ENCODE measurements at places on chromosomes 4 and X.

GRCh38 chrX:133171962-133172708, 46.0 kb downstream of the TFDP3 start:
- no peak for DNase-seq

GRCh38 chrX:109283870-109284269, 198.0 kb downstream of the GUCY2F start:
- no peak for DNase-seq

DNA sequence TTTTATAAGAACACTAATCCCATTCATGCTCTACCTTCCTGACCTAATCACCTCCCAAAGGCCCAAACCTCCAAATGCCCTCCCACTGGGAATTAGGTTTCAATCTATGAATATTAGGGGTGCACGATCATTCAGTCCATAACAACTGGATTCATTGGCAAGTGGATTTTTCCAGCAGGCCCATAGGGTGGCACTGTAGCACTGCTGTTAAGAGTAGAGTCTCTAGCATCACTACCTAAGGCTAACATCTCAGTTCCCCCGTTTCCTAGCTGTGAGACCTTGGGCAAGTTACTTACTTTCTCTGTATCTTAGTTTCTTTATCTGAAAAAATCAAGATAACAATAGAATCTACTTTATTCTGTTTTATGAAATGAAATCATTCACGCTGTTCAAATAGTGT, 315.8 kb downstream of the STIM2 start:
- DNase-seq = no peak

DNA sequence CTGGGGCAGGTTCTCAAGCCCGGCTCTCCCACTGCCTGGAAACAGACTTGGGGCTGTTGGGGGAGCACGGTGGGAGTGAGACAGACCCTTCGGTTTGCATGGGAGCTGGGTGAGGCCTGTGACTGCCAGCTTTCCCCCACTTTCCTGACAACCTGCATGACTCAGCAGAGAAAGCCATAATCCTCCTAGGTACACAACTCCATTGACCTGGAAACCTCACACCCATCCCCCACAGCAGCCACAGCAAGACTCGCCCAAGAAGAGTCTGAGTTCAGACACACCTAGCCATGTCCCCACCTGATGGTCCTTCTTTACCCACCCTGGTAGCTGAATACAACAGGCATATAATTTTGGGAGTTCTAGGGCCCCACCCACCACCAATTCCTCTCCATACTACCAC, 57.6 kb upstream of the UBQLN2 start:
- DNase-seq = no peak

DNA sequence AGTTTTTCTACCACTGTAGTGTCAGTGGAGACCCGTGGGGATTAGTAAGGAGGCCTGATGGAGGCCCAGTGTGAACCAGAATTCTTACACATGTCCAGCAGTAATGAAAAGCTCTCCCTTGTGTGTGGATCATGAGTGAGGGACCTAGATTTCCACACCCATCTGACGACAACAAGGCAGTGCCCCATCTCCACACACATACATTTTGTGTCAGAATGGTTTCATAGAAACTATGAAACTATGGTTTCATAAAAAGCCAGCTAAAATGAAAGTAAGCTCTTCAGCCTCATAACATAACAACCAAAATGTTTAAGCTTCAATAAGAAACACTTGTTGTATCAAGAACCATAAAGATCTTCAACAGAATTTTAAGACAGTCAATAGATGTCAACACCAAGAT, 884.5 kb upstream of the ADGRL3 start:
- DNase-seq = no peak

DNA sequence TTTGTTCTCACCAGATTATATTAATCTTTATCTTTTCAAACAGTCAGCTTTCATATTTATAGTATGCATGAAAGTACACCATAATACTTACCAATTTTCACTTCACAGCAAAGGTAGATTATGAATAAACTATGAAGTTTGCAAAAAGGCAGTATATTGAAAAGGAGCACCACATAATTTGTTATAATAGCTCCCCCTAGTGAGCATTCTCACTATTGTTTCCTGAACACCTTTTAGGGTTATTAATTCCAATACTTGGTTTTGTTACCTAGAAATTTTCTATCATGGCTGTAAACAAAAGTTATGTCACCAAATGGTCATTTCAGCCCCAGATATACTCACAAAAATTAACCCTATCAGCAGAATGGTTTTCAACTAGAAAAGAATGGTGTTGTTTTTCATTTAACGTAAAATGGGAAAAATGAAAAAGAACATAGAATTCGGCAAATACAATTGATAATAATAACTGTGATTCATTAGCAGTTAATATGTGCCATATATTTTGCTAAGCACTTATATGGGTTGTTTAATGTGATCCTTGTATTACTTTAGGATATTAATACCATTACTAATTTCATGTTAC, 30.2 kb upstream of the NKX6-1 start:
- DNase-seq = no peak

DNA sequence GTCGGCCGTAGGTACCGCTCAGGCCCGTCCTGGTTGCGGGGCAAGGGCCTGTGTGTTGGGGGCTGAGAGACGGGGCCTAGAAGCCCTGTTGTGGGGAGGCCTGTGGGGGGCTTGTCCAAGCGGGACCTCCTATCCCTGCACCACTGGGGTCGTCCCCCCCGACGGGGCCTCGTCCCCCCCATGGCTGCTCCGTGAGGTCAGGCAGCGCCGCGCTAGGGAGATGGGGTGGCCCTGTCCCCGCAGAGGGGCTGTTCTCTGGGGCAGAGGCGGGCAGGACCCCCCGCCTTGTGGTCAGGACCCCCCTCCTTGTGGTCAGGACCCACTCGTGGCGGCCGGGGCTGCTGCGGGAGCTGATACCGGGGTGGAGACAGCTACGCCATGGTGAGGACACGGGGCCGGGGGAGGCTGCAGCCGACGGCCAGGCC, 12.1 kb upstream of the GTPBP6 start:
- DNase-seq = no peak

Measured in stimulated activated CD4-positive, alpha-beta T cell treated with anti-CD3 and anti-CD28 coated beads, TNF-alpha, amount 100 ng/mL, for 24 hours (primary cell).